Hematopoietic multipotent progenitor cell treated with erythropoietin and hydrocortisone succinate and interleukin-3 and kit ligand, for 4 days (in vitro differentiated cells): ENCODE measurements at places on chromosomes 5 and 9.

- DNase-seq, result no peak
Observed at GRCh38 chr5:39205550-39205949, 13.8 kb downstream of the FYB1 start.

- DNase-seq, result no peak
Observed at GRCh38 chr5:152405145-152405544, at the start of gene NMUR2. Gene NMUR2 (minus strand): TSS chr5:152405279. CDS start chr5:152405113, 166 bp downstream.

- peak; percentile 62 for DNase-seq
Observed at GRCh38 chr9:91395553-91396471, 27.8 kb downstream of the NFIL3 start.

DNA sequence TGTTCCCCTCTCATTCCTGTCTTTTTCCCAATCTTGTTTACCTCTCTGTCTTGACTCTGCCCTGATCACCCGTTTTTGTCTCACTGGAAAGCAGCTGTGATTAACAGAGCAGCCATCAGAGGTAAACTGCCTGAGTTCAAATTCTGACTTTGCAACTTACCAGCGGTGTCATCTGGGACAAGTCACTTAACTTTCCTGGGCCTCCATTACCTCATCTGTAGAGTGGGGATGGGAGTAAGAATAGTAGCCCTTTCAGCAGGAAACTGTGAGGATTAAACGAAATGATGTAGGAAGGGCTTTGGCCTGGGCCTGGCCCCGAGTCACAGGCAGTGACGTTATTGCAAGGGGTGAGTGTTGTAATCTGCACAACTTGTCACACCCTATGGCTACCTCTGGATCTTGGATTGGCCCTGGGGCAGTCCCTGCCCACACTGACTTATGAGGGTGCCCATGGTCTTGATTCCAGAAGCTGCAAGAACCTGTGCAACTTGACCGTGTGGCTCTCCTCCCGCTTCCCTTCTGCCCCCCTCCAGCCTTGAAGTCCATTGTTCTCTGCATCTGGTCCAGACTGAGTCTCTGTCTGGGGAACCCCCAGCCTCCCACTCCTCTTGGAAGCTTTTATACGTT lies 657 bp upstream of the PCDH12 start:
- DNase-seq, result no peak
